ENCODE measurements at places on chromosomes 6 and 20. TPM values are rescaled to one million over a fixed set of nuclear protein-coding genes. Genes with fewer than 3 reads are reported as not detected.

Gene MEP1A
- 0.11 TPM for total RNA-seq

Gene MOCS3
- 6.1 TPM for total RNA-seq

Gene EYA2
- 0.08 TPM for total RNA-seq

Gene TMEM200A
- total RNA-seq = 18.9 TPM

Gene LZTS3
- total RNA-seq = 9.4 TPM

Gene KHDRBS2
- not detected for total RNA-seq

Gene IL17F
- total RNA-seq = not detected

Gene MRPS26
- 128 TPM for total RNA-seq

Gene CCN5
- total RNA-seq = not detected

Gene TRIM40
- total RNA-seq = not detected

Gene TAGAP
- not detected for total RNA-seq

Gene HLA-DQB2
- total RNA-seq = 1.7 TPM

Gene TULP1
- total RNA-seq = not detected

Gene PTGIS
- total RNA-seq = not detected

Gene OR12D3
- not detected for total RNA-seq

Gene CRIP3
- total RNA-seq = not detected
